ENCODE measurements at places on chromosomes 1 and 21. TPM values are rescaled to one million over a fixed set of nuclear protein-coding genes. Genes with fewer than 3 reads are reported as not detected.
A peak's percentile ranks its signal among the peaks of the same experiment; 100 is the strongest.

CASQ2 gene
- total RNA-seq = 1,692 TPM

ZYG11B gene
- 85.4 TPM for total RNA-seq

KRTAP20-3 gene
- total RNA-seq = not detected

DNA sequence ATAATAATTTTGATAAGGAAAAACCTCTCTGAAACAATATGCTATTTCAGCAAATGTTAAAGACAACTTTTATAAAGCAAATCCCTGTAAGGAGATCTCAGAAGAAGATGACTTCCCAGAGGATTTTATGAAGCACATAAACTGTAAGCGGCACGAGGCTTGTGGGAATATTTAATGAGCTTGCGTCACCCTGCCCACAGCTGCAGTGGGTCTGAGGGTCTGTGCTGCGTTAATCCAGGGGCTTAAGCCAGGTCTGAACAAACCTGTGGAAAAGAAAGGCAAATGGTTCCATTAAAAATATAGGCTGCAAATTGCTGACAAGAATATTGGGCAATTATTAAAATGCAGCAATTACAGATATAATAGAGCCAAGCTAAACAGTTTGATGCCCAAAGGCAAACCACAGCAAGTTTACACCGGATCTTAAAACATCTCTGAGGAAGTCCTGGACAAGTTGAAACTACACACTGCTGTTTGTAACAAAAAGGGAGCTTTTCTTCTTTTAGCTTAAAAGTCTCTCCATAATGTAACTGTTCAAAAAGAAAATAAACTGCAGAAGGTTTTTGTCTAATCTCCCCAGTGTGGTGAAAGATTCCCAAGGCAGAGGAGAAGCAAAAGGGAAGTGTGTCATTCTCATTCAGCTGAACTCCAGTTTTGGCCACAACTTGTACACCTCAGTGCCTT lies 21.8 kb downstream of the TGFBR3 start:
- peaks cover 16% of the 10 kb centered on the region for H3K36me3 ChIP-seq
- no peak for DNase-seq
- no peaks in the 10 kb centered on the region for H3K4me1 ChIP-seq

- no peak overlapping the region for H3K4me3 ChIP-seq
- H3K36me3 ChIP-seq = no peaks in the 10 kb centered on the region
- H3K27ac ChIP-seq = peak overlapping the region; percentile 61
- H3K27me3 ChIP-seq = no peaks in the 10 kb centered on the region
- DNase-seq = peak; percentile 70
Measured at GRCh38 chr1:226637147-226637935, 88.8 kb downstream of the STUM start.
